ENCODE measurements at places on chromosomes 4 and X.

DNA sequence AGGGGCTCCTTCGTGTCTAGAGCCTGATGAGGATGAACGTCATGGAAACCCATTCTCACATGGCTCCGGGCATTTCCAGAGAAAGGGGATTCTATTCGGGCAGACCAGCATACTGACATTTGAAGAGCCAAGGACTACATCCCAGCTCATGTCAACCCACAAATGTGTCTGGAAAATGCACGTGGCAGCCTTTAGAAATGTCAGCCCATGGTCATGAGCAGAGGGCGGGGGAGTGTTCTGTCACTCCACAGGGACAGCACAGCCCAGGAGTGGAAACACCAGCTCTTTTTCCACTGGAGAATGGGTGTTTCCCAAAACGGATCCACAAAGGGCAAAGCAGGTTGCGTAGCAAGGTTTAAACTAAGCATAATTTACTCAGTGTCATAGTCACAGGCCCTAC lies 207.0 kb downstream of the BCOR start:
- DNase-seq: no peak

- no peak for DNase-seq
These were observed 324.8 kb upstream of the NWD2 start for GRCh38 chr4:36919721-36920120.

DNA sequence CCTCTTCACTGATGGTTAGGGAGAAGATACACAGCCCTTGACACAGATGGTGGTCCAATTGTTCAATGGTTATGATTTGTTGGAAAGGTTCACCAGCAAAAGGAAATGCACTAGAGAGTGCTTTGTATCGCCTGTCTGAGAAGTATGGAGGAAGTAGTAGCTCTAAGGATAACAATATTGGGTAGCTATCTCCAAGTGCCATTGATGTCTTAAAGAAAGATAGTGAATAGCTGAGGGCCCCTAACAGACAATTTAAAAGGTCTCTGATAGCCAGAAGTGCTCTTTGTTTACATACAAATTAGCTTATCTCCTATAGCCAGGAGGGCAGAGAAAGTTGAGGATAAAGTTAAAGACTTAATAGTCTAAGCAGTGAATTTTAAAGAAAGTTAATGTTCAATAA lies 33.9 kb upstream of the BLTP1 start:
- no peak for DNase-seq

- no peak for DNase-seq
These were observed 353.6 kb upstream of the RPS6KA3 start for GRCh38 chrX:20620306-20620705.

DNA sequence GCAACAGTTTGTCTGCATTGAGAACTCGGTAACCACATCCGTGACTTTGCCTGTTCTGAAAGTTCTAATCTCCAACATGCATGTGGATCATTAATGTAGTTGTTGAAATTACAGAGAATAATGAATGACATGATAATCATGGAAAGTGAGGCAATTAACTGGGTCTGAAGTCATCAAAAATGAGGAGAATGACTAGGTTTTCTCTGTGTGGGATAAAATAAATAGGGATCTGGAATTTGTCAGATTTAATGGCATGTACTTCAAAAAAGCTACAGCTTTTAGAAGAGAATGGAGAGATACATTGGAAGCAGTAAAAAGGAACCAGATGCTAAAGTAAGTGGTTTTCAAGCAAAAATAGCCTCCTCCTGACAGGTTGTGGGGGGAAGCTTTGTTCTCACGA lies 59.3 kb downstream of the AFM start:
- DNase-seq: no peak

- DNase-seq: no peak
These were observed 593 bp downstream of the ELF4 start for GRCh38 chrX:130109429-130110378.

GRCh38 chrX:155334486-155335336 lies at the start of gene CLIC2:
Gene CLIC2 (minus strand): TSS chrX:155334614. CDS start chrX:155334427, 187 bp downstream.
- DNase-seq: no peak

- no peak for DNase-seq
These were observed 23.2 kb upstream of the TSPAN7 start for GRCh38 chrX:38538134-38538533.

GRCh38 chrX:19358521-19358920 lies 14.8 kb downstream of the PDHA1 start:
- DNase-seq: no peak

DNA sequence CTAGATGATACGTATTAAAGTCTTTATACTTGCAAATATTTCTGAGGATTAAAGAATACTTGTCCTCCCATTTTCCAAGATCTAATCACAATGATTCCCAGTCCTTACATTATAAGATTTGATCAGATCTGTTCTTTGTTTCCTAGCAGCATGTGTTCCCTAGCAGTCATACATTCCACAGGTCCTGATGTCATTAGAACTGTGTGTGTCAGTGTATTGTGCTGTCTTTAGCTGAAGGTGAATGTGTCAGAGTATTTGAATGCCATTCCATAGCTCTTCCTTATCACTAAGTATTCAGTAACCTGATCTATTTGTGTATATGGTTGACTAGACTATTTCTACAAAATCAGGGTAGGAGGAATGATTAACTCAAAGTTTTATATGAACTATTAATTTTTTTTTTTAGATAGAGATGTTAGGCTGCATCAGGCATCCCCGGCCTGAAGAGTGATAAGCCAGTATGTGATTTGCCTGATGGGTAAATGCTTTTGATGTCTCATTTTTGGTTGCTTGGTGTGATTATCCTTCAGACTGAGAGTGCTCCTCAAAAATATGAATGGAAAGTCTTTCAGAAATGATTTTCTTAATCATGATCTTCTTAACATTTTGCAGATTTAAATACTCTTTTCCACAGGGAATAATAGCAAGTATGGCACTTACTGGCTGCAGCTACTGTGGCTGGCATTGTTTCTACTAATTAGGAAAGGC lies 4.4 kb downstream of the ADGRL3 start:
- peak; percentile 39 for DNase-seq

- no peak for DNase-seq
These were observed 12.0 kb downstream of the AFF2 start for GRCh38 chrX:148512453-148512852.

DNA sequence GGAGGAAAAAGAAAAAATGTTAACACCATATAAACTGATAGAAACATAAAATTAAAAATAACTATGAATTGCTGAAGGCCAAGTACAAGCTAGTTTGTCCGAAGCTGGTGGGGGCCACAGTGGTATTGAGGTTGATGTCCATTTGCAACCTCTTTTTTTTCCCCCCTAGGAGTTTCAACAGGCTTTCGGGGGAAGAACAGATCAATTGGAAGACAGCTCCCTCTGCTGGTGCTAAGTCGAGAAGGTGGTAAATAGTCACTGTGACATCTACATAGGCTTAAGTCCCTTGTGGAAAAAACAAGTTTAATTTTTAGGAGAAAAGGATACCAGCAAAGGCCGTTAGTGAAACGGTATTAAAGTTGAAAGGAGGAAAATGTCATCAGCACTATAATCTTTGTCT lies 115.7 kb upstream of the ZXDA start:
- no peak for DNase-seq

DNA sequence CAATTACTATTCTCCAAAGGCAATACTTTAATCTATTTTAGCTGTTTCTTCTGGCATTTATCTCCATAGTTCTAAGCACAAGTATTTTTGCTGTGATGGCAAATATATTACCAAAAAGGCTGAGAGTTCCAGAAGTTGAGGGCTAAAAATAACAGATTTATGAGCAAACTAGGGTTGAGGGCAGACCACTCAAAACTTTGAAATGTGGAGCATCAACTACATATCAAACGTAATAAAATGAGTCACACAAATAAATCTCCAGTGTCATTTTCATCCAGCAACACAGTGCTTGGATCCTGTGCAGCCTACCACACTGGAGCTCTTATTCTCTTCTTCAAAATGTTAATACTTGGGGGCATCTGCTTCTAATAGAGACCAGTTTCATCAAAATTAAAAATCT lies 163.9 kb downstream of the HS3ST1 start:
- no peak for DNase-seq

GRCh38 chrX:75522565-75523431 lies at the start of gene ZDHHC15:
Gene ZDHHC15 (minus strand): TSS chrX:75523037. CDS start chrX:75523024, 13 bp downstream.
- no peak for DNase-seq

- peak; percentile 6 for DNase-seq
These were observed 41.3 kb upstream of the GPC3 start for GRCh38 chrX:134026565-134027311.
